Psoas muscle (tissue), 8 donors: ENCODE measurements at places on chromosomes 5 and 9.

DNA sequence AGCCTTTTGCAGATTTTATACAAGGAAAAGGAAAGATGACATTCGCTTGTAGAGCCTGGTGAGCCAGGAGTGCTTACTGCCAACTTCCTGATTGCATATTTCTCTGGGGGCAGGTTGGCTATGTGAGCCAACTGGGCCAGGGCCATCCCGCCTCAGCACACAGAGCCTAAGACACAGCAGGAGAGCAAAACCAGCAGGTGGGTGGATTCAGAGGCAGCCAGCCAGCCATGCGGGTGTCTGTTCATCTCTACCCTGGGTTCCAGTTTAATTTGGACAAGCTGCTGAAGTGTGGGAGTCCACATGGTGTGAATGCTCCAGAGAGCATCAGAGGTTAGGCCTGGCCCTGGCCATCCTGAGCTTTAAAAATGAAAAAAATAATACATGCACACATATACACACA, 291.4 kb downstream of the ARHGEF28 start:
- DNase-seq: peak; percentile 32

- DNase-seq: no peak
Observed at GRCh38 chr9:89980600-89980999, 375.8 kb downstream of the GADD45G start.

- no peak for DNase-seq
Observed at GRCh38 chr5:43138512-43138893, 17.8 kb downstream of the ZNF131 start.

DNA sequence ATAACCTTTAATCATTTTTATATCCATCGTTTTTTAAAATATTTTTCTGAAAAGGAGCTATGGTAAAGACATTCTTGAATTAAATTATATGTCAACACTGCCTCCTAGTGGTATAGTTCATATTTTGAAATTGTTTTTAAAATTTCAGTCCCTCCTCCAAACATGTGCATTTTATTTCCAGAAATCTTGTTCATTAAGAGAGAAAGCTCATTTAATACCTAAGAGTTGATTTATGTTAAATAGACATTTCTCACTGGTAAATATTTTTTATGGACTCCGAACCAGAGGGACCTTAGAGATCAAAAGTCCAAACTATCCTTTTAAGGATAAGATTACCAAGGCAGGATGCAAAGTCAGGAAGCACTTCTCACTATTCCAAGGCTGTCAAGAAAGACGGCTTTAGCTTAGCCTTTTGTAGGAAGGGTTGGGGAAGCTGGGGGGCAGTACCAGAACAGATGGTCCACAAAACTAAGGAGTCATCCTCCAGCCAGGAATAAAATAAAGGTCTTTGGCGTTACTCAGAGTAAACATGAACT, 21.6 kb downstream of the BHMT start:
- DNase-seq: no peak

DNA sequence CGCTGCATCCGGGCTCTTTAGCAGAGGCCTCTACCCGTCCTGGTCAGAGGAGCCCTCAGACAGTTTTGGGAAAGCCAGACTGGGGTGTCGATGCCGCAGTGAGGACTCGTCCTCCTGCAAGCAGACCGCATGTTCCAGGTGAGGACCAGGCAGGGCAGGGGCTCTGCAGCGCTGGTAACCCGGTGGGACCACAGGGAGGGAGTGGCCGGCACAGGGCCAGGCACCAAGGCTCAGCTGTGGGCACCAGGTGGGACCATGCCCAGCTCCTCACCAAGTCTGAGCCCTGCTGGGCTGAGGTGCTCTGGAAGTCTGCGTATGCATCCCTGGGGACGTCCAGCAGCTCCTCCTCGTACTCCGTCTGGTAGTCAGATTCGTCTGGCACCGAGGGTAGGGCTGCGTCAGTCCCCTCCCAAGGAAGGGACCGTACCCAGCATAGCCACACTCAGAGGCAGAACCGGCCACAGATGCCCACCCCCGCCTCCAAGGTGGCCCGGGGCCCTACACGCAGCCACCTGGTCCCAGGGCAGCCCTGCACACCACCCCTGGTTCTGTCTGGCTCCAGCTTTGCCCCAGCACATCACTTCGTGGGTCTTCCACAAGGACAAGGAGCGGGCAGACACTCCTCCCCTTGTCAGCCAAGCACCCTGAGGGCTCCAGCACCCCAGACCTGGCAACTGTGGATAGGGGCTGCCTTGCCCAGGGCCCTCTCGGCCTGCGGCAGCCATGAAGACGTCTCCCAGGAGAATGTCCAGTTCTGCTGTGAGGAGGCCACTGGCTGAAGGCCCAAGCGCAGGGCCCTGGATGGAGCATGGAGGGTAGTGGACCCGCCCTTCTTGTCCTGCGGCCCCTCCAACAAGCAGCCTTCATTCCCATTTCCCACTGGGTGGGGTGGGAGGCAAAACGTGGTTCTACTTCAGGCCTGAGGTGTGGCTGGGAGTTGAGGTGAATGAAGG, 1.5 kb upstream of the NSMF start:
- DNase-seq: peak; percentile 50

DNA sequence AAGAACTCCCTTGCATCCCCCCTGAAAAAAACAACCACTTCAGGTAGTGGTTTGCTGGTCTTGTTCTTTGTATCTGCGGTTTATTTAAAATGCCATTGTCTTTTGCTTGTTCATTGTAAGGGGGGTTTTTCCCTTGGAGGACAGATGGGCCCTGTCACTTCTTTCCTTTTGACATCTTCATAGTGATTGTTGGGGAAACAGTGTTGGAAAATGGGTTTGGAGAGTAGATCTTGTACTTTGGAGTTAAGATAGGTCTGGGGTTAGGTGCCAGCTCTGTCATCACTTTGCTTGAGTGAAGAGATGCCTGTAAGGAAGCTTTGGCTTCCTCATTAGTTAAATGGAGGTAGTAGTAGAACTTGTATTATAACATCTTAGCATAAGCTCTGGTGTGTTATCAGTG, 112.4 kb downstream of the KDM4C start:
- DNase-seq: no peak

DNA sequence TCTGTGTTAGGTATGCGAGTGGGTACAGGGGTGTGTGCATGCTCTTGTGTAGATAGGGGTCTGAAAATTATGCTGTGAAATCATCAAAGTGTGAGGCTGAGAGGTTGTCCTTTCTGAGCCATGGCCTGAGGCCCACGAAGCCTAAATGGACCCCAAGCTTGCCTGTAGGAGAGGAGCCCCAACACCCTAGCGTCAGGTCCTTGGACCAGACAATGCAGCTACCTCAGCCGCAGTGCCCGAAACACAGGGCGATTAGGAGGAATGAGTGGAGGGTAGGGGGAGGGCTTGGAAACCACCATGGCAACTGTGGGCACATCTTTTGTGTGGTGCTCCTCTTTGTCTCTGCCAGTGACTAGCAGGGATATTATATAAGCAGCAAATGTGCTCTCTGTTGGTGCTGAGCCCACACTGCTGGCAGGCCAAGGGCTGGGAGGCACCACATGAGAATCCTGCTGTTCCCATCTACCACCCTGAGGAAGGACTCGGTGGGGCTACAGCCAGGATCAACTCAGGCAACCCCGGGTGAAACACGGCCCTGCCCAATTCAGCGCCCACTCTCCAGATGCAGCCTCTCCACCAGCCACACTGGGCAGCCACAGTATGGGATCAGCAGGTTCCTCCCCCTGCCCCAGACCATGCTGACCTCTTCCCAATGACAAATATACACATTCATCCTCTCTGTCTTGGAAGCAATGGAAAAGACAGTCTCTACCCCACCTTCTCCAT, 84.6 kb upstream of the FSTL4 start:
- no peak for DNase-seq

DNA sequence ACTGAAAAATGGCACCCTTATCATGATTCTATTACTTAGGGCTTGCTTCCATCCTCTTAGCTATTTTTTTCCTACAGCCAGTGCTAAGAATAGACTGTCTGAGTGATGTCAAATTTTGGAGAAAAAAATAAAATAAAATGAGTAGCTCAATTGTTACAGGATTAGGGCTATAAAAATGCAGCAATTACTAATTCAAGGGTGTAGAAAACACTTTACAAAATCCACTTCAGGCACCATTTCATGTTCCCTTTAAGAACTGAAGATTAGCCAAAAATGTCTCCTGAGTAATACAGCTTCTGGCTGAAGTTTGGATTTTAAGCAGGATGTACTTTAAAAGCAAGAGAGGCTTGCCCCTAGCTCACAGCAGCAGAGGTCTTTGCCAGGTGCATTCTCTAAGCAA, 240.5 kb upstream of the IRX1 start:
- DNase-seq: no peak

- DNase-seq: no peak
Observed at GRCh38 chr5:95327211-95327610, 42.3 kb upstream of the MCTP1 start.

DNA sequence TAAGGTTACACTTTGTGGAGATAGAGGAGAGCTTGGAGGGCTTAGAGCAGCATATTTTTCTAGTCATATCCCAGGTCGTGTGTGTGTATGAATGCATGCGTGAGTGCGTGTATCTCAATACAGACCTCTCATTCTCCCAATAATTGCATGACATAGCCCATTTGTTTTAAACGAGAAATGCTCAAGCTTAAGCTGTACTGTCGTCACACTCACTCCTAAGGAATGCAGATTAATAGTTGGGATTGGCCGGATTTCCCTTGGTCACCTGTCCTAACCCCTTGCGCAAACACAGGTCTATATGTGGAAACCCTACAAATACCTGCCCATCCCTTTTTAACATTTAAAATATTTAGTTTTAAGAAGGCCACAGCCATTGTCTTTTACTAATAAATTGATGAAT, 165.8 kb downstream of the SEMA5A start:
- no peak for DNase-seq

DNA sequence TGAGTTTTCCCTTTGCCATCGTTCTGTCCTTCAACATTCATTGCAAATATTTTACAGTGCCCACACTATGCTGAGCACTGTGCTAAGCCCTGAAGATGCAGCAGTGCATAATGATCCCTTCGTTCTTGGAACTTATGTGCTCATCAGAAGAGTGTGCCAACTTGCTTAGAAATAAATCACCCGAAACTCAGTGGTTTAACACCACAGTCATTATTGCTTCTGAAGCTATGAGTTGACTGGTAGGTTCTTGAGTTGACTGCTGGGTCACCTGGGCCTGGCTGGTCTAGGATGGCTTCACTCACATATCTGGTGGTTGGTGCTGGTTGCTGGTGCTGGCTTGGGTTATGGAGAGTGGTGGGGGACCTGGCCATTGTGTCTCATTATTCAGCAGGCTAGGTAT, 20.9 kb downstream of the PCSK5 start:
- DNase-seq: no peak

- peak; percentile 56 for DNase-seq
Observed at GRCh38 chr9:127129718-127130085, 7.3 kb upstream of the ANGPTL2 start.

DNA sequence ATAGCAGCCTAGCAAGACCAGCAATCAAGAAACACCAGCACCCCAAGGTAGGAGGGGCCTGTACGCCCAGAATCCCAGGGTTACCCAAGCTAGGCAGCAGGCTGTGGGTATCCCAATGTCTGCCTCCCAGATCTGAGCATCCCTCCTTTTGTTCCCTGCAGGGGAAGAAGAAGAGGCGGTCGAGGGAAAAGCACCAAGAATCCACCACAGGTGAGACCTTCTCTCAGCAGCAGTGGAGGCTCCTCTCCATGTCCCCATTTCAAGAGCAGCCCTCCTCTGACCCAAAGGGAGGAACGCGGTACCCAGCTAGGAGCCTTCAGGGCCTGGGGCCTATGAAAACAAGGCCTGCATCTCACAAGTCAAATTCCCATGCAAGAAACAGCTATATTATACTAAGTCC, 28.9 kb downstream of the TCF7 start:
- no peak for DNase-seq

- DNase-seq: no peak
Observed at GRCh38 chr5:88660264-88660946, 222.6 kb downstream of the MEF2C start.

DNA sequence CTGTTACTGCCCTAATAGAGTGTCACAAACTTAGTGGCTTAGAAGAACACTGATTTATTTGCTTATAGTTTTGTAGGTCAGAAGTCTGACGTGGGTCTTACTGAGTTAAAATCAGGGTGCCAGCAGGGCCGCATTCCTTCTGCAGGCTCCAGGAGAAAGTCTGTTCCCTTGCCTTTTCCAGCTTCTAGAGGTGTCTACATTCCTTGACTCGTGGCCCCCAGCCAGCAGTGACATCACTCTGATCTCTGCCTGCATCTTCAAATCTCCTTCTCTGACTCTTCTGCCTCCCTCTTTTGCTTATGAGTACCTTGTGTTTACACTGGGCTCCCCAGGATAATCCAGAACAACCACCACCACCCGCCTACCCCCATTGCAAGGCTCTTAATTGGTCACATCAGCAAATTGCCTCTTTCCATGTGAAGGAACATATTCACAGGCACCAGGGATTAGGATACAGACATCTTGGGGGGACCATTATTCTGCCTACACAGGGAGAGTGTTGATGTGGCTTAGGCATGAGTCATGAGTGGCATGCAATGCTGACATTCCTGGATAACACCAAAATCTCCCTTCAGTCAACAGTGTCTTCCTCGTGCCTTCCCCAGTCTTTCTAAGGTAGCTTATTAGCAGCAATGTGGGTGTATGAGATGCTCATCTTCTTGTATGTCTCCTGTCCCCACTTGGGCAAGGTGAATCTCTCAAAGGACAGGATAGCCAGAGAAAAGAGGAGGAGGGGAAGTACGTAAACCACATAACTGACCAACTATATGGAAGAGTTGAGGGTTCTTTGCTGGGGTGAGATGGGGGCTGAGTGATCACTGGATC, 24.4 kb downstream of the CYFIP2 start:
- no peak for DNase-seq

- DNase-seq: no peak
Observed at GRCh38 chr9:13759551-13759950, 480.1 kb upstream of the MPDZ start.

GRCh38 chr9:2567922-2568321, 53.7 kb upstream of the VLDLR start:
- no peak for DNase-seq

GRCh38 chr5:98602534-98603112, 170.8 kb upstream of the RGMB start:
- DNase-seq: no peak

- no peak for DNase-seq
Observed at GRCh38 chr9:36535107-36535506, 37.6 kb upstream of the MELK start.

DNA sequence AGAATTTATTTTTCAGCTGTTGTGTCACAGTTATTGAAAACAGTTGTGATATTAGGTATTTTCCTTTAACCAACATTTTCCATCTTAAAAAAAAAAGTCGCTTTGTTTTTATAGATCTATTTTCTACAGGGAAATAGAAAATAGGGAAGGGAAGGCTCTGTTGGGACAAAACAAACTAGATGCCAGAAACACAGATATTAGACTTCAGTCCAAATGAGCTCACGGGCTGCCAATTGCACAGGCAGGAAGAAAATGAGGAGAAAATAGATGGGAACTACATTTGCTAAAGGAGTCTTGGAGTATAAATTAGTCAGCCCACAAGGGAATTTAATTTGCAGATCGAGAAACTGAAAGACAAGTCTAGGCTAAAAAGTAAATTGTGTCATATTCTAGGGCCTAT, 21.4 kb upstream of the ISOC1 start:
- DNase-seq: no peak

- DNase-seq: no peak
Observed at GRCh38 chr5:57537811-57538210, 55.2 kb upstream of the ACTBL2 start.

GRCh38 chr5:153358315-153358976, 132.0 kb upstream of the GRIA1 start:
- no peak for DNase-seq
